ENCODE measurements at places on chromosomes 6 and 20. TPM values are rescaled to one million over a fixed set of nuclear protein-coding genes. Genes with fewer than 3 reads are reported as not detected.

AIG1 gene
- 16.1 TPM for total RNA-seq

MCM8 gene
- 46.8 TPM for total RNA-seq

CTAGE9 gene
- not detected for total RNA-seq

UNC5CL gene
- 2.5 TPM for total RNA-seq

MCCD1 gene
- total RNA-seq = not detected

HSPA1L gene
- total RNA-seq = 2.0 TPM

TFAP2A gene
- not detected for total RNA-seq

DNA sequence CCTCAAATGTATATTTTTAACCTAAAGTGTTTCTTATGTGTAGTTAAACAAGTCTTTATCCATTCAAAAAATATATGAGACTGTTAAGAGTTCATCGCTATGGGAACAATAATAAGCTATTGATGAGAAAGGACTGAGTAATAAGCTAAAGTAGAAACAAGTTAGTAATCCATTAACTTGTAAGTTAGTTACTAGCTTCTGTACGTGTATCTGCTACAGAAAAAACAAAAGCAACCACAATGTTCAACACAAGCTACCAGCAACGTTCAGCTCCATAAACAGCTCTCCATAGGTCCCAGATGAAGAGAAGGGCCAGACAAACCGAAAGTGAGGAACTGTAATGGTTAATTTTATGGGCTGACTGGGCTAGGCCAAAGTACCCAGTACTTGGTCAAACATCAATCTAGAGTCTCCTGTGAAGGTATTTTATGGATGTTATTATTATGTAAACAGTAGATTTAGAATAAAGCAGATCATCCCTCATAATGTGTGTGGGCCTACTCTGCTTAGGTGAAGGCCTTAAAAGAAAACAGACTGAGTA lies 33.8 kb upstream of the FAM135A start:
- DNase-seq = no peak

DNA sequence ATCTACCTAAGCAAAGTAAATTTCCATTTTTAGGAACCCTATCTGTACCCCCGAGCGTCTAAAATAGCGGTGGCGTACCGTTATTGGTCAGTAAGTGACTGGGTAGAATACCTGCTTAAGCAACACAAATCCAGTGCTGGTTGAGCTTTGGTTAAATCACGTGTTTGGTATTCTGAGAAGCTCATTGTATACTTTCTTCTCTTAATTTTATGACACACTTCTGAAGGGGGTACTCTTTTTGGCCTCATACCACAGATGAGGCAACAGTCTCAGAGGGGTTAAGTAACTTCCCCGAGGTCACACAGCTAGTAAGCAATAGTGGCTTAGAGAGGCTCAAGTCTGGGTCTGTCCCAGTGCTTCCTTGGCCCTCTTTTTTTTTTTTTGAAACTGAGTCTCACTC lies 151.2 kb downstream of the TFAP2C start:
- DNase-seq = no peak

DNA sequence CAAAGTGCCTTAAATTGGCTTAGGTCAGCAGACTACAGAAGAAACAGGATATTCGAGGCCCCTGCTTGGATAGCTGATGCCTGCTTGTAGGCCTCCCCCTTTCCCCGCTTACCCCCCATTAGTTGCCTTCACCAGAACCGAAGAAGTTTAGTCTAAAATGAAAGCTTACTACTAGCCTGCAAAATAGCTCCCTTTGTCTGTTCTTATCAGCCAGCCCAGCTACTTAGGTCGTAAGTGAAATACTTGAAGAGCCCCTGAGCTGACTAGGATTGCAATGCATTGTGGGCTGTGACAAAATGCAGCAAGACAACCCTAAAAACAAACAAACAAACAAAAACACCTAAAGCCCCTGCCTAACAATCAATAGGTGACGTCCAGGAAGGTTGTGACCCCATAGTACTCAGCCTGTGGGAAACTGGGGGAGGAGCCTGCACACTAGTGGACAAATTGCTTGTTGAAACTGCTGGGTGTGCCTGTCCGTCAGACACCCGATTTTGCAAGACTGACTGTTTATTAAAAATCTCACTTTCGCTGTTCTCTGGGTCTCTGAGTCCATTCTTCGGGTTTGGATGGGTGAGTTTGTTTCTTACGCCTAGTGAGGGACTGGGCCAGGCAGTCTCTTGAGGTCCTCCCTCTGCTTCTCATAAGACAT lies 105.0 kb upstream of the DUSP22 start:
- no peak for DNase-seq

GRCh38 chr6:7992002-7992815 lies 72.0 kb downstream of the BLOC1S5 start:
- no peak for DNase-seq

DNA sequence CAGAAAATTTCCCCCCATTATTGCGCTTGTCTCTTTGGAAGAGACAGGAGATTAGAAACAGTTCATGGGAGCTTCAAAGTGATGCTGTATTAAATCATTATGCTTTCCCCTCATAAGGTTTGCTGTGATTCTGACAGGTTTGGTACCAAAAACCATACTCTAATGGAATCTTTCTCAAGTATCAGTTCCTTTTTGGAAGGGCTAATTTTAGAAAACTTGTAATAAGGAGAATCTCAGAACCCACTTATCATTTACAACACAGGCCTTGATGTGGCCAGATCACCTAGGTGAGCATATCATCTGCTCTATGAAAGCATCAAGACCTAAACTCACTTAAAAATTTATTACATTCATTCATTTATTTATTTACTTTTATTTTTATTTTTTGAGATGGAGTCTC lies 51.2 kb downstream of the TP53INP2 start:
- DNase-seq = no peak

DNA sequence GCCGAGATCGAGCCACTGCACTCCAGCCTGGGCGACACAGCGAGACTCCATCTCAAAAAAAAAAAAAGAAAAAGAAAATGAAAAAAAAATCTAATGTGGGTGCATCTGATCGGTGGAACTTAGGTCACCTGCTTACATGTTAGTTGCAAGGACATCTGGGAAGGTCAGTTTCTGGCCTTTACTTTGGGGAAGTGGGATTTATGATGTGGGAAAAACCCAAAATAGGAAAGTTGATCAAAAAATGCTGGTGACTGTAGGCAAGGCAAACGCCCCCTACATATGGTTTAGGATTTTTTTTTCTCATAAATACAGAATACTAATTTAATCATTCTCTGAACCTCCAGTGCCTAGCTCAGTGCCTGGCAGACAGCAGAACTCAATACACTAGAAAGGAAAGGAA lies 69.2 kb upstream of the PIM1 start:
- no peak for DNase-seq

DNA sequence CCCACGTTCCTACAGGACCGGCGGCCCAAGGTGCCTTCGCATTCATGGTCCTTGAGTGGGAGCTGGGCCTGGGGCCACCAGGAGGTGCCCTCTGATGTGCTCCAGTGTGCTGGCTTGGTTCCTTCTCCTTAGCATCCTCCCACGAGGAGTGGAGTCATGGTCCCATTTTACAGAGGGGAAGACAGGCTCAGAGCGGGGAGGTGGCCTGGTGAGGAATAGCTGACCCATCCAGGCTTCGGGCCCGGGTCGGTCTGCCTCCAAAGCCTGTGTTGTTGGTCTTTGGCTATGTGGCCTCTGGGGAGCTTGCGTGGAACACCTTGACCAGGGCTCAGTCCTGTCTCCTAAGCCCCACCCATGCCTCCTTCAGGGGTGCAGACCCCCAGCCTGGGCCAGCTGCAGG lies 22.8 kb downstream of the RBM38 start:
- no peak for DNase-seq

DNA sequence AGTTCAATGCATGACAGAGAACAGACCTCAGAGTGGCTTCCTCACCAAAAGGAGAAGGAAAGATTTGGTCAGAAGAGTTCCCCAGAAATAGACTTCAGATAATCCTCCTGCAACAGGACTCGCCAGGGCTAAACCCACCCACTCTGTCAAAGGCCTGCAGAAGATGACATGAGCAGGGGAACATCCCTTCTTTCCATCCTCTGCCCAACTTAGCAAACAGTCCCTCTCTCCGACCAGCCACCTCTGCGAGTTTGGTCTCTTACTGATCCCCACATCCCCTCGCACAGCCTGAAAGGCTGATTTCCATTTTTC lies 7.5 kb downstream of the NFATC2 start:
- peak; percentile 66 for DNase-seq

- no peak for DNase-seq
These were observed 119.7 kb downstream of the ALDH8A1 start for GRCh38 chr6:134830194-134830593.

GRCh38 chr6:137933696-137934095 lies 66.6 kb downstream of the TNFAIP3 start:
- no peak for DNase-seq

GRCh38 chr6:41976794-41977484 lies 35.3 kb upstream of the CCND3 start:
- peak; percentile 64 for DNase-seq

- DNase-seq = no peak
These were observed 53.1 kb upstream of the EEF1E1 start for GRCh38 chr6:8155259-8156012.

GRCh38 chr6:156191895-156192294 lies 585.3 kb upstream of the ARID1B start:
- no peak for DNase-seq

- no peak for DNase-seq
These were observed 41.8 kb downstream of the SF3B5 start for GRCh38 chr6:144053601-144054000.

DNA sequence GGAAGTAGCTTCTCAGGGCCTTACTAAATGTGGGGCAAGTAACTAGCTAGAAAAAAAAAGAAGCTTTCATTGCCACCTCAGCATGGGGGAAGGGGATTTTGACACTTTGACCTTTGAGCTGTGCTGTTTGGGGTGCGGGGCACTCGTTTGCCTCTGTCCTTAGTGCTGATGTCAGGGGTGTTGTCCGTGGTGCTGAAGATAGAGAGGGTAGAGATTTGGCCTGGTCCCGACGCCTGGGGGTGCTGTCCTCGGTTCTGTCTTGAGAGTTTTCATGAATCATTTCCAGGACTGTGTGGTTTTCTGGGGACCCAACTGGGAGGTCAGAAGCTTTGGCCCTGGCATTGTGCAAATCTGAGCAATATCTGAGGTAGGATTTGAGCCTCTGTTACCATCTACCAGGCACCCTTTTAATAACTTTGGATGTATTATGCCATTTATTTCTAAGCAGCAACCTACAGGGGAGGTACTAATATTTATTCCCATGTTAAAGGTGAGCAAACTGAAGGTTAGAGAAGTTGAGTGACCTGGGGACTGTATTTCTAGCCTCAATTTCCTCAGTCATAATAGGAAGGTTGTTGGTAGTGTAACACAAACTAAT lies 78.0 kb downstream of the DLGAP4 start:
- DNase-seq = peak; percentile 66

GRCh38 chr6:15453622-15454021 lies 207.8 kb downstream of the JARID2 start:
- no peak for DNase-seq

DNA sequence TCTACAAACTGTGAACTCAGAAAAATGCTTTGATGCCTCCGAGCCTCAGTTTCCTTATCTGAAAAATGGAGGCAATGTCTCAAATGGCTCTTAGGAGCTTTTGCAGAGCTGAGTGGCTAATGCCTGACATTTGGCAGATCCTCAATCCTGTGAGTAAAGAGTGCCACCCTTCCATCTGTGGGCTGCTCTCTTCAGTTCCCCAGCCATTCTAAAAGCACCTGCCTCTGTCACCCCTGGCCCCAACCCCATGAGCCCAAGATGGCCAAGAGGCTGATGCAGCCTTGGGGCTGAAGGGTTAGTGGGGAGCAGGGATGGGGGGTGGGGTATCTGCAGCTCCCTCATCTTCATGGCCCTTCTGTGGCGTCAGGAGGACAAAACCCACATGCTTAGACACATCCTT lies 14.5 kb upstream of the GUCA1A start:
- no peak for DNase-seq
